ENCODE measurements at places on chromosomes 1 and 21.

DNA sequence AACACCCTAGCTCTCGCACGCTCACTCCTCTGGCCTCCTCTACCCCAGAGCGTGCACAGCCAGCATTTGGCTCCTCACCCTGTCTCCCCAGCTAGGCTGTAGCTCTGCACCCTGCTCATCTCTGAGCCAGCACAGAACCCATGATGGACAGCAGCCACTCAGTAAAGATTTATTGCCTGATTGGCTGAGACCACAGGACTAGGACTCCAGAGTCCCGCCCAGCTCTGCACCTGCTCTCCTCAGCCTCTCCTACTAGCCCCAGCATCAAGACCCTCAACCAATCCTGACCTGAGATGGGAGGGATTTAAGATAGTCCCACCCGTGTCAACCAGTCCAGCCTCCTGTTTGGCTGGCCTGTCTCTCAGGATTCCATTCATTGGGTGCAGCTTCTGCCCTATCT lies 9.3 kb downstream of the C1QB start:
- DNase-seq, result no peak

- DNase-seq, result no peak
These were observed 1.4 kb downstream of the PTPRF start for GRCh38 chr1:43531906-43532584.

DNA sequence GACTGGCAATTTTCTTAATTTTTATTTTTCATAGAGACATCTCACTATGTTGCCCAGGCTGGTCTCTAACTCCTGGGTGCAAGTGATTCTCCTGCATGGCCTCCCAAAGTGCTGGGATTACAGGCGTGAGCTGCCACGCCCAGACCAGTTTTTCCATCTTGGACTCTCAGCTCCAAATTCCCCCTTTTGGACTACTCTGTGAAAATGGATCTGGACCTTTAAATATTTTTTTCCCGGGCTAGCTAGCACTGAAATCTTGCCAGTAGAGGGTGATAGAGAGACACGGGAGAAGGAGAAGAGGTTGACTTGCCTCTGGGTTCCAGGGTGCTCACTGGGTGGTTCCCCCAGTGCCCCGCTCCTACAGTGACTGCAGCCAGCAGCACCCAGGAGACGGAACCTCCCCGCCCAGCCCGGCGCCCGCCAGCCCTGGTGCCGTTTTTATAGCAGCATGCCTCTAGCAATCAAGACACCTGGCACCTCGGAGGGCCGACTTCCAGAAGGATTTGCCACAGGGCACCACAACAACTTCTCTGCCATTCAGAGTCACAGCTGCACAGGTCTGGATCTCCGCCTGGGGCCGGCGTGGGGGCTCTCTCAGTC lies 34.7 kb upstream of the SCCPDH start:
- peak; percentile 70 for DNase-seq

DNA sequence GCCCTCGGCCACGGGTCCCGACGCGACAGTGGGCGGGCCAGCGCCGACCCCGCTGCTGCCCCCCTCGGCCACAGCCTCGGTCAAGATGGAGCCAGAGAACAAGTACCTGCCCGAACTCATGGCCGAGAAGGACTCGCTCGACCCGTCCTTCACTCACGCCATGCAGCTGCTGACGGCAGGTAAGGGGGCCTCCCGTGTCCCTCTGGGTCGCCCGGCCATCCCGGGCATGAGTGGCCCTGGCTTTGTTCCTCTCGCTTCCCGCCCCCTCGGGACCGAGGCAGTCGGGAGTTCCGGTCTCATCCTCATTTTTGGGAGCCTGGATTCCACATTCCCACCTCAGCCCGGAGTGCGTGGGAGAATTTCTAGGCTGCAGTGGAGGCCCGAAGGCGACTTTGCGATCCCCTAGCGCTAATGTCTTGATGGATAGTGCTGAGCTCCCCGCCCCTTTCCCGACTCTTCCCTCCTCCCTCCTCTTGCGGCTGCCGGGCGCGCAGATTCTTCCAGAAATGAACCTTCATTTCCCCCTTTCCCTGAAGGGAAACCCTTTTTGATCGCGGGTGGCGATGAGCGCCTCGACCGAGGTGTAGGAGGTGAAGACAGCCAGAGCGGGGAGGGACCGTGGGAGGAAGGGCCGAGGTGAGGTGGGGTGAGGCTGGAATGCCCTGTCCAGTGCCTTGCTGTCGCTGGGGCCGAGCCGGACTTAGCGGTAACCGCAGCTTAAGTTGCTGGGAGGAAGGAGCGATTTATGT lies 705 bp downstream of the KHDRBS1 start:
- DNase-seq, result peak; percentile 35

DNA sequence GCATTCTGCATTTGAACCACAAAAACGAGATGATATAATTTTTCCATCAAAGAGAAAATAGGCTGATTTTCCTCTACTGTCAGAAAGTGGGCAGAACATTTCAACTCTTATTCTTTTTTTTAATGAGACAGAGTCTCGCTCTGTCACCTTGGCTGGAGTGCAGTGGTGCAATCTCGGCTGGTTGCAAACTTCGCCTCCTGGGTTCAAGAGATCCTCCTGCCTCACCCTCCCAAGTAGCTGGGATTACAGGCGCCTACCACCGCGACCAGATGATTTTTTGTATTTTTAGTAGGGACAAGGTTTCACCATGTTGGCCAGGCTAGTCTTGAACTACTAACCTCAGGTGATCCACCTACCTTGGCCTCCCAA lies 11.6 kb downstream of the DSTYK start:
- DNase-seq, result no peak
